NCI-H2081 (cell line): ENCODE measurements at places on chromosomes 12 and 14.
A peak's percentile ranks its signal among the peaks of the same experiment; 100 is the strongest.

DNA sequence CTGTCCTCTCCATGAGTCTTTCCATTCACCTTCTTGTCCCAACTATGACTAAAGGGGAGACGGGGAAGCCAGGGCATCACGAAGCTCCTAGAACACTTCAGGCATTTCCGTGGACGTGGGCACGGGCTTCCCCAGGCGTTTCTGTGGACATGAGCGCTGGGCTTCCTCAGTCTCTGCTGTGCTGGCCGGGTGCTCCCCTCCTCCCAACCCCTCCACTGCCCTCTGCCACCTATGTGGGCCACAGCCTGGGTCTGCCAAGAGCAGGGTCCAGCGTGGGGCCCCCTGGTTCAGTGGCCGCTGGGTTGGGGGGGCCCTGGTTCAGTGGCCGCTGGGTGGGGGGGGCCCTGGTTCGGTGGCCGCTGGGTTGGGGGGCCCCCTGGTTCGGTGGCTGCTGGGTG lies 14.8 kb downstream of the HIP1R start:
- no peak for DNase-seq

GRCh38 chr12:109264095-109264942 lies 44.8 kb downstream of the FOXN4 start:
- DNase-seq, result peak; percentile 85

DNA sequence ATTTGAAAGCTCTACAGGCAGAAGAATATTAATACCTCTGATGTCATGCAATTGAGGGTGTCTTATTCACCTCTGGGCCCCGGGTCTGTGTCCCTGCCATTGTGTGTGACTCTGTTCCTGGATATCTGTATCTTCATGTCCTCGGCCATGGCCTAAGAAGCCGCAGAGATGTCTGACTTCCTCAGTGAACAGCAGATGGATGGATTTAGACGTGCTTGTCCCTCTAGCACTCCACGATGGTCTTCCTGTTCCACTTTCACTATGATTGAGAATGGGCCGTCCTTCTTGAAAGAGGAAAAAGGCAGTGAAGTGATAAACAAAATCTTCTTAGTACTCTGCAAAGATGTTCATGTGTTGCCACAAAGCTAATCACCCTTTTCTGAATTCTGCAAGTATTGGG lies 217.4 kb downstream of the SLC41A2 start:
- DNase-seq, result no peak

GRCh38 chr12:15829255-15829654 lies 40.1 kb upstream of the EPS8 start:
- peak; percentile 58 for DNase-seq

DNA sequence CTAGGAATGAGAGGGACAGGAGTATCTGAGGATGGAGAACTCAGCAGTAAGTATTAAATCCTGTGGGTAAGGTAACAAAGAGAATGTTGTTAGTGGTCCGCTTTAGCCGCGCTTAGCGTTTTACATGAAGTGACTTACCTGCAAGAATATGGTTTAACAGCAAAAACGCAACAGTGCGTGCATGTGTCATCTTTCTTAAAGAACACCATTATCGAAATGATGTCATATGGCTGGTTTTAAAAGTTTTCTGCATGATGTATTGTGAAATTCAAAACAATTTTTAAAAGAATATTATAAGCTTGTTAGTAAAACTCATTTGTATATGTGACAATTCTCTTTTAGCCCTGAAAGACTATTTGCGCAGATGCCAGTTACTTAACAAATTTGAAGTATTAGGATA lies 1.7 kb downstream of the LEMD3 start:
- DNase-seq, result peak; percentile 22

GRCh38 chr12:2832550-2833127 lies 2.2 kb downstream of the NRIP2 start:
- DNase-seq, result no peak

DNA sequence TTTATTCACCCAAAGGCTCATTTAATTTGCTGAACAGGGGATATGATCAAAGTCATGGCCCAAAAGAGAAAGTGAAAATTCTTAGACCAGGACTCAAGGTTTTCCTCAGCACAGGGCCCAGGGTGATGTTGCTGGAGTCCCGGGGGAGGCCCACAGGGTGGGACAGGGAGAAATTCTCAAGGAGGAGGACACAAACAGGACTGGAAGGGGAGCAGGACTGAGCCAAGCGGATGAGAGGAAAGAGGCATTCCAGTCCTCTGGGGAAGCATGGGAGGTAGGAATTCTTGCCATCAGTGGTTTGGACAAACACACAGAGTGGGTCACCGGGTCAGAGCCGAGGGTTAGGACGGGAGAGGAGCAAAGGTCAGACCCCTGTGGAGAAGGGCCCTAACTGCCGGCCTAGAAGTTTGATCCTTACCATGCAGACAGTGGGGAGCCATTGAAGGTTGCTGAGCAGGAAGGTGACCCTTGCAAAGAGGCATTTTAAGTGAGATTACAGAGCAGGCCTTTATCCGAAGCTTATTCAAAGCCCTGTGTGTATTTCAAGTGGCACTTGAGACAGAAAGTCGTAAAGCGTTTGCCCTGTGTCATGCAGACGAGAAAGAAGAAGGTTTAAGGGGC lies 68.4 kb upstream of the PTGR2 start:
- DNase-seq, result no peak

DNA sequence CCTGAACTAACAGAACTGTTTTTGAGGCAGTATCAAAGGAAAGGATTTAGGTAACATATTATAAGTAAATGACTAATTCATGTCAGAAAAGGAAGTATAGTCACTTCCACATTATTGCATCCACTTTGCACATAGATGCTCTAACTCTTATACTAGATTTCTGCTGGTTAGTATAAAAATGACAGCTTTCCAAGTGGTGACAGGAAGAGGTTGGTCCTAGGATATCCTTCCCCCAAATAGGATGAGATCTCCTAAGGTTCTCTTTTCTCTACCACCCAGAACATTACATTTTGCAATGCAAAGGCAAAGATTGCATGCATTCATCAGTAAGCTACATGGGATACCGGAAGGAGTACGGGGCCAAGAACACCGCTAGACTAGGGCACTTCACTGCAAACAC lies 15.2 kb downstream of the DAD1 start:
- no peak for DNase-seq

GRCh38 chr14:49972823-49973222 lies 79.9 kb downstream of the ARF6 start:
- DNase-seq, result peak; percentile 28

GRCh38 chr14:74407801-74408154 lies 18.2 kb downstream of the SYNDIG1L start:
- no peak for DNase-seq

DNA sequence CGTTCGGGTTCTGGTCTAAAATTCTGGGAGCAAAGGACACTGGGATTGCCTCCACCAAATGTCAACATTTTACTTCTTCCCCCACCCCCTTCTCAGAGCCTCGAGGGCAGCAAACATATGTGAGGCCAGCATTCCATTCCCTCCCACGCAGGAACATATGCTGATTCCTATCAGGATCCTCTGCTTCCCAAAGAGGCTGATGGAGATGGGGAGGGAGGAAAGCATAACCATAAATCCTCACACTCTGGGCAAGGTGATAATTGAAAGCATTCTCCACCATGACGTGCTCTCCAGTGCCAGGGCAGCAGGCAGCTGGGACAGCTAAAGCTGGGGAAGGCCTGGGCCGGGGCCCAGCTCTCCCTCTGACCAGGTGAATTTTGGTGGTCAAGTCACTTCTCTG lies 395.0 kb downstream of the ZFP36L1 start:
- DNase-seq, result no peak

DNA sequence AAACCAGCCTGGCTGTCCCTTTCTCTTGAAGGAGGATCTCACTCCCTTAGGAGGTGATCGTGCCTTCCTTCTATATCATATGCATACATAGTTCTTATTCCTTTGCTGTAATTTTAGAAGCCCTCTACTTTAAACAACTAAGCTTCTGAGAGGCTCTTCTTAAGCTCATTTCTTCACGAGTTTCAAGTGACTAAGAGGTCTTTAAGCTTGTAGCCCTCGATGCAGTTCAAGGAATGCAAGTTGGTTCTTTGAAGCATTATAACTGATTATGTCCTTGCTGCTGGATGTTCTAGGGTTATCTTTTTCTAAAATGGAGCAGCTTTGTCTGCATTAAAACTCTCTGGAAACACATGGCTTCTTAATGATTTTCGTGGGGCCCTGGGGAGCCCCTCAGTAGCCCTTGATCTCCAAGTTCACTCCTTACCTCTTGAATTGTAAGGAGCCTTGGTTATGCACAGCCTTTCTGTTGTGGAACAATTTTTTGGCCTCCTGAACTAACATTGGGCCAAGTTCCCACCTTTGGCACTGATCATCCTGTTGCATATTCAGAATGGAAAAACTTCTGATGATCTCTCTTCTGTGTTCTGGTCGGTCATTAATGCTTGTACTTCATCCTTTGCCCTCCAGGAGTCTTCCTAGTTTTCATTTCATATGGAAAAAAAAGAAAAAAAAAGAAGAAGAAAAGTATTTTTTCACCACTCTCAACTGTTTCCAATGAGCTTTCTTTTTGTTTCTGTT lies 12.6 kb downstream of the RASSF8 start:
- DNase-seq, result no peak

DNA sequence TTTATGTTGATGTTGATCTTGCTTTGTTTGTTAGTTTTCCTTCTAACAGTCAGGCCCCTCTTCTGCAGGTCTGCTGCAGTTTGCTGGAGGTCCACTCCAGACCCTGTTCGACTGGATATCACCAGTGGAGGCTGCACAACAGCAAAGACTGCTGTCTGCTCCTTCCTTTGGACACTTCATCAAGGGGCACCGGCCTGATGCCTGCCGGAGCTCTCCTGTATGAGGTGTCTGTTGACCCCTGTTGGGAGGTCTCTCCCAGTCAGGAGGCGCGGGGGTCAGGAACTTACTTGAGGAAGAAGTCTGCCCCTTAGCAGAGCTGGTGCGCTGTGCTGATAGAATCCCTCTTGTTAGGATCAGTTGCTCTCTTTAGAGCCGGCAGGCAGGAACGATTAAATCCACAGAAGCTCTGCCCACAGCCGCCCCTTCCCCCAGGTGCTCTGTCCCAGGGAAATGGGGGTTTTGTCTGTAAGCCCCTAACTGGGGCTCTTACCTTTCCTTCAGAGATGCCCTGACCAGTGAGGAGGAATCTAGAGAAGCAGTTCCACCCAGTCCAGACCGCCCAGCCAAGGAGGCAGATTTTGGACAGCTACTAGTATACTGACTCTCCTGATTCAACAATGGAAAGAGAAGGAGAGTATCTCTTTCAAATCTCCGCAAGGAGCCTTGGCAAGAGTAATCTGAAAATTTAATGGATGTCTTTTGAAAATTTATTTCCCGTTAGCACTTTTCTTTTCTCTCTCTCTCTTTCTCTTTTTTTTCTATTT lies 25.2 kb downstream of the MIA2 start:
- no peak for DNase-seq

- no peak for DNase-seq
Measured at GRCh38 chr12:101777978-101778377, 38.7 kb upstream of the SYCP3 start.

DNA sequence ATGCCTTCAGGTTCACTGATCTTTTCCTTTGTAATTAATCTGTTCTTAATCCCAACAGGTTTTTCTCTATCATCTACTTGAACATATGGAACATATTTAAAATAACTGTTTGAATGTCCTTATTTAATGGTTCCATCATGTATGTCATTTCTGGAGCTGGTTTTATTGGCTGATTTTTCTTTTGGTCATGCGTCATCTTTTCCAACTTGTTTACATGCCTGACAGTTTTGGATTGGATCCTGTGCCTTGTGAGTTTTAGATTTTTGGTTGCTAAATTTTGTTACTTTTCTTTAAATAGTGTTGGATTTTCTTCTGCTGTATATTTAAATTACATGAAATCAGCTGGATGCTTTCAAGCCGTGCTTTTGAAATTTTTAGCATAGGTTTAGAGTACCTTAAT lies 237.3 kb upstream of the DAAM1 start:
- DNase-seq, result no peak

- no peak for DNase-seq
Measured at GRCh38 chr12:102169922-102170621, 27.6 kb downstream of the PMCH start.

- no peak for DNase-seq
Measured at GRCh38 chr12:52494518-52494917, 1.5 kb upstream of the KRT6A start.

- no peak for DNase-seq
Measured at GRCh38 chr12:107533218-107533617, 152.4 kb upstream of the PWP1 start.

DNA sequence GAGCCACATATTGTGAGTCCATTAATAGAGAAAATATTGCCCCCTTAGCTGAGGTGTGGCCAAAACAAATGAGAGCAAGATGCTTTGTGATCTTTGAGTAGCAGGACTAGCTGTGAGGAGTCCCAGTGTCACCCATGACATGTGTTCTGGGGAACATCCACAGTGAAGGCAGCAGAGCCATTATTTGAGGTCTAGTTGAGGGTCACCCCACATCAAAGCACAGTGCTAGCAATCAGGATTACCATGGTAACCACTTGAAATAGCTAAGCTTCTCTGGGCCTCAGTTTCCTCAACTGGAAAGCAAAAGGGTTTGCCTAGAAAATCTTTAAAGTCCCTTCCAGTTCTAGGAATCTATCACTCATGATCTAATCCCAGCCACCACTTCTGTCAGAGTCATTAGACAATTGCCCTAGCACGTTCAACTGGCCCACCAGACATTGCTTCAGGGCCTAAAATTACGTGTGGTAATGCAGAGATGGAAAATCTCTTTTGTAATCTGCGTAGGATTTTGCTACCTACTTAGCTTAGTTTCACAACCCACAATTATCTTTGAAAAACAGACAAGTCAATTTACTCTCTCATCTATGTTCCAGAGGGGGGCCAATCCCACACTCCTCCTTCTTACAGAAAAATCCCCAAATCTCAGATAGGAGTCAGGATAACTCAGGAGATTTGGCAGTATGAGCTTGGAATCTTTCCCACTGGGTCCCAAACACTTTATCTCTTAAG lies 251.2 kb upstream of the EGLN3 start:
- DNase-seq, result no peak

- no peak for DNase-seq
Measured at GRCh38 chr12:89414851-89415250, 62.5 kb upstream of the DUSP6 start.

- DNase-seq, result no peak
Measured at GRCh38 chr12:32419520-32419960, 20.2 kb downstream of the FGD4 start.

DNA sequence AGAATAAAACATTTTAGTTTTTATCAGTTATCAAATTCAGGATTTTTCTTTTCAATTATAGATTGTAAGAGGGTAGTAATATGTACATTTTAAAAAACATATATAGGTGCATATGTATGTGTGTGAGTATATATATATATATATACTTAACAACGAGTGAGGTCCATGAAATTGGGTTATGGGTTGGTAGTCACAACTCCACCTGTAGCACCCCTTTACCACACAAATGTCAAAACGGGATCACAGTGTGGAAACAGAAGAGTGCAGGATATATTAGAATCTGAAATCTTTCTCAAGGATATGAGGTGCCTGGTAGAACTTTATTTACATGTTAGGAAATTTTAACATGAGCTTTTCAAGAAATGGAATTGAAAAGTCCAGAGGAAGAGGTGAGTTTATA lies 31.3 kb downstream of the MIA2 start:
- no peak for DNase-seq

DNA sequence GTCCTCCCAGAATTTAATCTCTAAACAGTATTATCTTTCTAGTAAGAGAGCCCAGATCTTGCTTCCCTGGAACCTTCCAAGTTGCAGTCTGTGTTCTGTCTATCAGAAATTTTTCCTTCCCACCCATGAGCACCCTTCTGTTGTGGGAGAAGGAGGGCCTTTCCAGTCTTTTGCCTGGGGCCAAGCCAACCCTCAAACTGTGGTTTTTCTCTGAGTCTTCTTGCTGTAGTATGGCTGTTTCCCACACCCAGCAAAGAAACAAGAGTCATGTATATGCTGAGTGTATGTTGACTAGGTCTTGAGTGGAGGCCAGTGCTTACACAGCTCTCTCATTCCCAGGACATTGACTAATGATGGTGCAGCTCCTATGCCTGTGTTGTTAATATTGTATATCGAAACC lies 104.5 kb downstream of the TGFB3 start:
- DNase-seq, result no peak
